Daoy (cell line): ENCODE measurements at places on chromosomes 3 and 15. TPM values are rescaled to one million over a fixed set of nuclear protein-coding genes. Genes with fewer than 3 reads are reported as not detected.

The GHSR gene
- total RNA-seq: not detected in 2 replicates

The HTD2 gene
- 11.5 and 18.8 TPM in 2 replicates for total RNA-seq

The SCN11A gene
- total RNA-seq: not detected in 2 replicates

GRCh38 chr3:14907043-14907966 is 40.1 kb upstream of the NR2C2 start:
- DNase-seq: no peak

- peak; percentile 65 for DNase-seq
Measured at GRCh38 chr3:71035314-71035713, 548.2 kb downstream of the FOXP1 start.
